Stimulated activated CD4-positive, alpha-beta T cell treated with anti-CD3 and anti-CD28 coated beads, Interleukin-15, amount 100 ng/mL, for 1 hour (primary cell): ENCODE measurements at places on chromosomes 13 and 19.
A peak's percentile ranks its signal among the peaks of the same experiment; 100 is the strongest.

DNA sequence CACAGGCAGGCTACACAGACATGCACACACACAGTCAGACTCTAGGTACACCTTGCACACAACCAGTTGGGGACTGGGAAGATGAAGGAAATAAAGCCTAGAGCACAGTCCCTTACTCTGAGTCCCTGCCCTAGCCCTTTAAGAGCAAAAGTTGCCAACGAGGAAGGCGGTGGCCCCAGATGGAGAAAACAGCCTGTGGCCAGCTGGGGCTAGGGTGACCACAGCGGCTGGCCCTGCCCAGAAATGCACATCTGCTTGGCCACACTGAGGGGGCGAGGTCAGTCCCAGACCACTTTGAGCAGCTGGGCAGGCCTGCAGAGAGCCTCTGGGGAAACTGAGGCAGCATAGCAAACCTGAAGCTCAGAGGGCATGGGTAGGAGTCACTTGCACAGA is 52.3 kb downstream of the PTPRS start:
- DNase-seq, result no peak

DNA sequence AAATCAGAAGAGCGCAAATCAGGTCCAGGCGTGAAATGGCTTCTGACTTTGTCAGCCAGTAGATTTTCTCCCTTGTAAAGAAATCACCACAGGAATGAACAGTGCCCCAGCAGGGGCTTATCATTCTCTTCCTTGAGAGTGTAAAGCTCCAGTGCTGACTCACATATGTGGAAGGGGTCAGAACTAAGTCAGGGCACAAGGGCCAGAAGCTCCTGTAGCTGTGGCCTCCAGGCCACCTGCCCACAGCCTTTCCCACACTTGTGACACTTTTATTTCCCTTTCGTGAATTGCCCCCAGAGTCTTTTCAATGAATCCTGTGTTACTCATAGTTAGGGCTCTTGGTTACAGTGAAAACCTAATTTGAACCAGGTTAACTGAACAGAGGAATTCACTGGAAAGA is 99.6 kb downstream of the SUCLA2 start:
- no peak for DNase-seq

- DNase-seq, result no peak
These were observed 1.6 kb downstream of the BCAM start for GRCh38 chr19:44810234-44811121.

GRCh38 chr19:18541992-18542940 is 1.1 kb downstream of the FKBP8 start:
- no peak for DNase-seq

DNA sequence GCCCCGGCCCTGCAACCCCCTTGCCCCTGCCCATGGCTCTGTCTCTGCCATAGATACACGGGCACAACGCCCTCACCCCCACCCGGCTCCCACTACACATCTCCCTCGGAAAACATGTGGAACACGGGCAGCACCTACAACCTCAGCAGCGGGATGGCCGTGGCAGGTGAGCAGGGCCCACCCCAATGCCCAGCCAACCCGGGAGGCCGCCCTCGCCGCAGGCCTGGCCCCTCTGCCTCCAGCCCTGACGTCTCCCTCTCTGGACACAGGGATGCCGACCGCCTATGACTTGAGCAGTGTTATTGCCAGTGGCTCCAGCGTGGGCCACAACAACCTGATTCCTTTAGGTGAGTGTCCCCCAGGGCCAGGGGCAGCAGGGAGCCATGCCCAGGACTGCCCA is 7.7 kb downstream of the YIPF2 start:
- DNase-seq, result no peak

DNA sequence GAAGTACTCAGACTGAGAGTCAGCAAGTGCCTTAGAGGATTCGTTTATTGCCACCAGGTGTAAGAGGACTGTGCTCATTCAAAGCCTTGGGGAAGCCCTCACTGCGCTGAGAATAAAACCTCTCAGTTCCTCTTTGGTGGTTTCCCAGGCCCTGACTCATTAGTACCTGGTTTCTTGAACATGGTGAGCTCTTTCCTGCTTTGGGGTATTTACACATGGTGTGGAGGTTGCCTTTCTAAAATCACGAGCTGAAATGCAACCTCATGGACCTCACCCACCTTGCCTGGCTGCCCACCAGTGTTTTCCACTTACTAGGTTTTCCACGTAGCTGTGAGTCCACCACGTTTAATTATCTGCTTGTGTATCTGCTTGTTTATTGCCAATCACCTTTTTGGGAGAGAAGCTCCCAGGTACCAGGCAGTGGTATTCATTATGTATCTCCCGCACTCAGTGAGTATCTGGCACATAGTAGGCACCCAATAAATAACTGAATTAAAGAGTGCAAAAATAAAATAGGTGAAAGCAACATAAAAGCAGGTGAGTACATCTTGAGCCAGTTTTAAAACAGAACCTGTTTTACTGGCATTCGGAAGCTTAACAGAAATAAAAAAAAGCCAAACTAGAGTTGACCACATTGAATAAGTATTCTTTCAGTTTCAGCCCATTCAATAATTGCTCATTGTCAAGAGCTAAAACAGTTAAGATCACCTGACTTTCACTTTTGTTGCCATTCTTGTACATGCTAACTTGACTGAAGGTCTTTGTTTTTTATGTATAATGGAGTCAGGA is 533.0 kb downstream of the MYO16 start:
- no peak for DNase-seq

DNA sequence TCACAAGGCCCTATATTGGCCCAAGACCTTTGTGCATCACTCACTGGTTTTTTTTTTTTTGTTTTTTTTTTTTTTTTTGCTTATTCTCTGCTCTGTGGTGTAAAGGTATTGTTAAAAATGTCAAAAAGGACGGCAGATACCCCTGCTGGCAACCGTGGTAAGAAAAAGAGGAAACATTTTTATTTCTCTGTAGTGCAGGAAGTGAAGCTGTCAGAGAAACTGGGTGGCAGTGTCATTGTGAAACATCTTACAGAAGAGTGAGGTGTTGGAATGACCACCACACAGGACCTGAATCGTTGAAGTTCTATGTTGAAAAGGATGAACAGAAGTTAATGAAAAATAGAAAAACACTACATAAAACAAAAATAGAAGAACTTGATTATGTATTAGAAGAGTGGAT is 346.4 kb downstream of the FGF9 start:
- DNase-seq, result no peak

GRCh38 chr13:31614073-31614472 is 125.3 kb upstream of the RXFP2 start:
- DNase-seq, result no peak

DNA sequence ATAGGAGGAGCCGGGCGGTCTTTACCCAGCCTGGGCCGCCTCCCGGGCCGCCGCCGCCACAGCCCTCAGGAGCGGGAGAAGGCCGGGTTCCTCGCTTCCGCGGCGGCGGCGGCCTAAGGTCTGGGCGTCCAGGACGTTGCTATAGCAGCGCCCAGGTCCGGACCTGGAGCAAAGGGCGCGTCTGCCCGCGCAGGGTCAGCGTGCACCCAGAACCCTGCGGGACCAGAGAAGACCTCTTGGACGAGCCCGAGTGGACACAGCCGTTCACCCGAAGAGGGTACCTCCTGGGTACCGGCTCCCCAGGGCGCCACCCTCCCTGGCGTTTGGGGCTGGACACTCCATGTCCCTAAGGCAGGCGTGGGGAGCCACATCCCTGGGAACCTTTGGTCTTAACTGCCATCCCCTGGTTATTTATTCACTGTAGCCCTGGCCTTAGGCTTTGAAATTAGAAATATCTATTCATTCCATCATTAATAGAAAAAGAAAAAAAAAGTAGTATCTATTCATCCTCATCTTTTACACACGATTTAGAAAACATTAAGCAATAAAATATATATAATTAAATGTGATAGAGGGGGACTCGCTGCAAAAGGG is 2.4 kb downstream of the DZIP1 start:
- no peak for DNase-seq

DNA sequence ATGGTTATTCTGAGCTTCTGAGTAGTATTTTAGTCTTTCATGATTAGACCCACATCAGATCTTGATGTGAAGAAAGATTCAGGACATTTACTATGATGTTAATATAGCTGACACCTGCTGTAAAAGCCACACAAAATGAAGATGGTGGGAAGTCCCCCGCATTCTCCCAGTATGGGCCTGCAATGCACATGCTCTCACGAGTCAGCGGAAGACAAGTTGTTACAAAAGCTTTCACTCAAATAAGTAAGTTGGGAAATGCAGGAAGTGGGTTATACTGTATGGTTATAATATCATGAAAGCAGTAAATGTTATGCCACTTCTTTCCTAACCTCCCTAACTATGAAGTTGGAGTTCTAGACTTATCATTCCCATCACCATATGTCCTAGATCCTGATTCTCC is 171.9 kb downstream of the KLF5 start:
- no peak for DNase-seq

GRCh38 chr13:48804821-48805601 is 151.3 kb downstream of the CYSLTR2 start:
- DNase-seq, result no peak

- DNase-seq, result peak; percentile 40
These were observed 26.2 kb downstream of the OPA3 start for GRCh38 chr19:45558399-45558878.

DNA sequence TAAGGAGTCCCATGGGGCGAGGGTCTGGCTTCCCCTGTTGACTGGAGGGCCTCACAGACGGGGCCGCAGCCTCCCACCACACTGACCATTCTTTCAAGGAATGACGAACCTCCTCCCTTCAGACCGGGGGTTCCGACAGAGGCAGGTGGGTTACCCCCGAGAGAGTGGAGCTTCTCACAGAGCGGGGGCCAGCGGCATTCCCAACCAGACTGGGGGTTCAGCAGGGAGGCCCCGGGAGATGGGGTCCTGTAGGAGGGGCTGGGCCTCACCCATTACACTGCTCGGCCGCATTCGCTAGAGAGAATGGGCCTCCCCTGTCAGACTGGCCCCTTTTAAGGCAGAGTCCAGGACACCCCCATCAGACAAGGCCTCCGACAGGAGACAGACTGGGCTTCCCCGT is 15.6 kb upstream of the C2CD4C start:
- DNase-seq, result no peak

DNA sequence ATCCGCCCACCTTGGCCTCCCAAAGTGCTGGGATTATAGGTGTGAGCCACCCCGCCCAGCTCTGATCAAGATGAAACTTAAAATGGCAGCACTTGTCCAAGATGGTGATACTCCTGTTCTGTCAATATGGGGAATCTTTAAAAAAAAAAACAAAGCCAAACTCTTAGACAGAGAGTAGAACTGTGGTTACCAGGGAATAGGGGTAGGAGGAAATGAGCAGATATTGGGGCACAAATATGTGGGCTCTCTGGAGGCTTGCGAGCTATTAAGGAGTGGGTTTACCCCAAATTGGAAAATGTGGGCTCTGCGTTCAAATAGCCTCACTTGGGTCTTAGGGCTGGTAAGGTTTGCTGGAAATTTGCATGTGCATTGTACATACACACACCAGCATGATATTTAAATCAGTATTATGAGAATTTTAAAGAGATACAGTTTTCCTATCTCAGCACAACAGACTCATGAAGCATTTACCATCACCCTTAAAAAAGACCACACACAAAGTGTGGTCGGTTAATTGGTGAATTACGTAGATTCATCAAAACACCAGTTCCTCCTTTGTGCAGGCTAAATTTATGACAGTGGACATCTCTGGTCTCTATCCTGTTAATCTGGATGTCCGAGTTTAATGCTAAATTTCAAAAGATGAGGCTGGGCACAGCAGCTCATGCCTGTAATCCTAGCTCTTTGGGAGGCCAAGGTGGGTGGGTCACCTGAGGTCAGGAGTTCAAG is 11.3 kb downstream of the CD70 start:
- no peak for DNase-seq

DNA sequence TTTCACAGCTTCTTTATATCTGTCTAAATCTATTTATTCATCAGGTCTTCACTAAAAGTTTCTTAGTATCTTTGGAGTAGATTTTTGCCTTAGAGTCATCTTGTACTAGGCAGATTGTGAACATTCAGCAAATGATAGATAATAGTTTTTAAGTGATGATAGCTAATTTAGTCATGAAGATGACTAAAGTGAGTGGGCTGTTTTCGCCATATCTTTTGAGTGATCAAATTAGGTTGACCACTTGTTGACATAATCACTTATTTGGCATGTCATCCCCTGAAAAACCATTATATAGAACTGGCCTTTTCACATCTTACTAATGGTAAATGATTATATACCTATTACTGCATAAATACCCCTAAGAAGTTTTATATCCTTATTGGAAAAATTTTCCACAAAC is 999.2 kb downstream of the PCDH17 start:
- DNase-seq, result no peak

DNA sequence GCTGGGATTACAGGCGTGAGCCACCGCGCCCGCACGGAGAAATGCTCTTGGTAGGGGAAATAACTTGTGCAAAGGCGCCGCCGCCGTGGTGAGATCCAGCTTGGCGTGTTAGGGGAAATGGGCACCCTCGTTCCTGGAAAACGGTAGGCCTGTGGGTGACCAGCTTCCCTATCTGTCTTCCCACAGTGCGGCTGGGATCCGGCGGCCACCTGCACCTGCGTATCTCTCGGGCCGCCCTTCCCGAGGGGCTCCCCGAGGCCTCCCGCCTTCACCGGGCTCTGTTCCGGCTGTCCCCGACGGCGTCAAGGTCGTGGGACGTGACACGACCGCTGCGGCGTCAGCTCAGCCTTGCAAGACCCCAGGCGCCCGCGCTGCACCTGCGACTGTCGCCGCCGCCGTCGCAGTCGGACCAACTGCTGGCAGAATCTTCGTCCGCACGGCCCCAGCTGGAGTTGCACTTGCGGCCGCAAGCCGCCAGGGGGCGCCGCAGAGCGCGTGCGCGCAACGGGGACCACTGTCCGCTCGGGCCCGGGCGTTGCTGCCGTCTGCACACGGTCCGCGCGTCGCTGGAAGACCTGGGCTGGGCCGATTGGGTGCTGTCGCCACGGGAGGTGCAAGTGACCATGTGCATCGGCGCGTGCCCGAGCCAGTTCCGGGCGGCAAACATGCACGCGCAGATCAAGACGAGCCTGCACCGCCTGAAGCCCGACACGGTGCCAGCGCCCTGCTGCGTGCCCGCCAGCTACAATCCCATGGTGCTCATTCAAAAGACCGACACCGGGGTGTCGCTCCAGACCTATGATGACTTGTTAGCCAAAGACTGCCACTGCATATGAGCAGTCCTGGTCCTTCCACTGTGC is 2.4 kb downstream of the GDF15 start:
- DNase-seq, result peak; percentile 61

GRCh38 chr13:79492918-79493594 is 12.1 kb downstream of the NDFIP2 start:
- DNase-seq, result no peak

GRCh38 chr13:33536601-33537000 is 251.0 kb upstream of the STARD13 start:
- DNase-seq, result no peak

DNA sequence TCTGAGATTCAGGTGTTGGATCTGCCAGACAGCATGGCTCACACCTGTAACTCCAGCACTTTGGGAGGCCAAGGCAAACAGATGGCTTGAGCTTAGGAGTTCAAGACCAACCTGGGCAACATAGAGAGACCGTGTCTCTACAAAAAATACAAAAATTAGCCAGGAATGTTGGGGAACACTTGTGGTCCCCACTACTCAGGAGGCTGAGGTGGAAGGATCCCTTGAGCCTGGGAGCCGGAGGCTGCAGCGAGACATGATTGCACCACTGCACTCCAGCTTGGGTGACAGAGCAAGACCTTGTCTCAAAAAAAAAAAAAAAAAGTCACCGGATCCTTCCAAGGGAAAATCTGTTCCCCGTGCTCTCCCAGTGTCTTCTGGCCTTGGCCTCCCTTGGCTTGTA is 109.2 kb downstream of the IRS2 start:
- no peak for DNase-seq
